ENCODE measurements at places on chromosomes 3 and 15.

DNA sequence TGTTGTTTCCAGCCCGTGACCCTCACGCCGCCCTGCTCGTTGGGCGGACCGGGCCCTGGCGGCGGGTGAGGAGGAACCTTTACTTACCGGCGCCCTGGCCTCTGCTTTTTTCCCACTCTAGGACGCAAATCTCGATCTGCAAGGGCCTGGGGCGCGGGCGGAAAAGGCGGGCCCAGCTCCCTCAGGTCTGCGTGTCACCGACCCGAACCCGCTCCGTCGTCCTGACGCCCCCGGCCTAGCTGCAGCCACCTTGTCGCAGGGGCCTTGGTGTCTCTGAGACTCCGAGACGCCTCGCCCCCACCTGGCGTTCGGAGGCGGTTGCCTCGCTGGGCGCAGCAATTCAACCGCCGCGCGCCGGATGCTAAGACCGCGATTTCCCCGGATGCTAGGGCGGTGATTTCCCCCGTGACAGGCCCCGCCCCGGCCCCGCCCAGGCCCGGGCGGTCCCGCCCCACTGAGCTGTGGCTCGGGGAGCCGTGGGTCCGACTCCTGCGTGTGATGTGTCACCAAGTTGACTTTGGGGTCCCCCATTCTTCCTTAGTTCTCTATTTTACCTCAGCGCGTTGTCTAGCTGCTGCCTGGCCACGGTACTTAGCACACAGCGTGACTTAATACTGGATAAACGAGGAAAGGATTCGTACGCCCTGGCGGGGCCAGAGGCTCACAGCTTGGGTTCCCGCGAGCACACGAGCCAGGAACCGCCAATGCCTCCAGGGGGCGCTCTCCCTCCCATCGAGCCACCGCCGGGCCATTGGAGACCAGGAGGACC, at the start of gene RPL39L:
Gene RPL39L, minus strand, starts transcription at position 371 of the 769 bp plus-strand sequence. CDS start 18,196 bp downstream, outside the sequence.
- peak; percentile 46 for DNase-seq

GRCh38 chr15:74394090-74394846, 26.8 kb upstream of the CYP11A1 start:
- DNase-seq: no peak

DNA sequence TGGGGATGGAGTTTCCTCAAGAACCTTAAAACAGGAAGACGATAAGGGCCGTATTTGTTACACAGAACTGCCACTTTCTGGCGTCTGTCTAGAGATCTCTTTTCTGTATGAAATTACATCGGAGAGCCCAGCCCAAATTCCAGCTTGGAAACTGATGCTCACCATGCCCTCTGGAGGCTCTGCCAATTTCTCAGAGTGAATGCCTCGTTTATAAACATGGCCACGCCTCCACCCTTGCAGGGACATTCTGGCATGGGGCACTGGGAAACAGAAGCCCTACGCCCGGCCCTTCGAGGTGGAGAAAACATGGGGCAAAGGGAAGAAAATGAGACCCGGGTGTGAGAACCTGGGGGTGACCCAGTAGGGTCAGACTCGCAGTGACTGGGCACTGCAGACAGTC, 53.4 kb upstream of the SEC13 start:
- no peak for DNase-seq

DNA sequence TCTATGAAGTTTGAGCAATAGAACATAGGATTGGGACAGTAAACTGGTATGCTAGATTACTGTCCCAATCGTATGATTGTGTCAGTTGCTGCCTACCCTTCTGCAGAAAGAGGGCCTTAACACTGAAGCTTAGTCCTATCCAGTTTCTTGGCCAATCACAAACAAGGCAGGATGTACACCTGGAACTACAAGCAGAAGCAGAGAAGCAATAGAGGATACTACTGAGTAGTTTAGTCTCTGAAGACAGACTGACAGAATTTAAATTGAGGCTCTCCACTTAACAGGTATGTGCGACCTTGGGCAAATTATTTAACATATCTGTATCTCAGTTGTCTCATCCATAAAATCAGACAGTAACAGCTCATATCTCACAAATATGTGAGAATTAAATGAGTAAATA, 85.0 kb downstream of the ZNF280D start:
- DNase-seq: no peak

GRCh38 chr3:46672349-46672695, 21.2 kb downstream of the ALS2CL start:
- peak; percentile 7 for DNase-seq

DNA sequence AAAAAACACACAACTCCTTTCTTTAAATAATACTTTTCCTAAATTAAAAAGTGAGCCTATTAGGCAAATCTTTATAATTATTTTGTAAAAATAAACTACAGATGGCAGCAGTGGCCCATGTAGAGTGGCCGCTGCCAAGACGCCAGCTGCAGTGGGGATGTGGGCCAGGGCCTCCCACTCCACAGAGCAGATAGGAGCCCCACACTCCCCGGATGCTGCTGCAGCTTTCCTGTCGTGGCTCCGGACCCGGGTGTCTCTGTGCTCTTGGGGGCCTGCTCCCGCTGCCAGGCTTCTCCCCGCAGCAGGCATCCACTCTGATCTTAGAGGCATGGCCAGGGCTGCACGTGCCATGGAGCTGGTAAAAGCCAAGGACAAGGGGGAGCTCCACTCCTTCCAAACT, 67.5 kb downstream of the PROS1 start:
- DNase-seq: no peak

- DNase-seq: no peak
Measured at GRCh38 chr15:72964542-72964941, 87.7 kb upstream of the NEO1 start.

- DNase-seq: no peak
Measured at GRCh38 chr3:85030052-85030451, 71.3 kb downstream of the CADM2 start.

All from omental fat pad (tissue), 4 donors.